Left colon (tissue), 2 donors: ENCODE measurements at places on chromosomes 7 and 10. TPM values are rescaled to one million over a fixed set of nuclear protein-coding genes. Genes with fewer than 3 reads are reported as not detected.

The ERVW-1 gene
- total RNA-seq: not detected

The PAOX gene
- total RNA-seq: 9.3 TPM

The TMEM26 gene
- 0.40 TPM for total RNA-seq

The VSTM4 gene
- 3.5 TPM for total RNA-seq

DNA sequence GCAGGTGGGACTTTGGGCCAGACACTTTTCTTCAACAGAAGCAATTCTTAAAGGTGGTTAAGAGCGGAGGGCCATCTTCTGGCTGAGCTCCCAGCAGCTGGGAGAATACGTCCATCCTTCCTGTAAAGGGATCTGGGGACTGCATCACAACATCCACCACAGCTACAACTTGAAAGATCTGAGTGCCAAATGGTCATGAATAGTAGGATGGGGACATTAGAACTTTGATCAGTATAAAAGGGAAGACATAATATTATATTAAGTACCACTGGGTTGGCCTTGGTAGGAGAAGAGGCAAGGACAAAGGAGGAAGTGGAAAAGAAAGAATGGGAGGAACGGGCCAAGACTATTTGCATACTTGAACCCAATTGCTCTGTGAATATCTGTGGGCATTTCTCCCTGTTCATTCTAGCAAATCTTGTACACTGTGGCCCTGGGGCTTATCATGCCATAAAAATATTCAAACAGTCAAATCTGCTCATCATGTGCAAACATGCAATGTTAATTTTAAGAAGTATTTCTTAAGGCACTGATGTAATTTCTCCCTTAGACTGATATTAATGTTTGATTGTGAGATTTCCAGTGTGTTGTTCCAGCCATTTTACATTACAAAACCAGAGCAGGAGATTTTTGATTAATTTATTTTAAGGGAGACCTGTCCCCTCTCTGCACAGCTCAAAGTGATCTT lies 65.5 kb upstream of the CREB5 start:
- no peak for DNase-seq

GRCh38 chr7:20798081-20798693 lies 11.5 kb upstream of the SP8 start:
- DNase-seq: peak; percentile 64

GRCh38 chr10:103599211-103599610 lies 105.7 kb downstream of the NEURL1 start:
- DNase-seq: no peak

DNA sequence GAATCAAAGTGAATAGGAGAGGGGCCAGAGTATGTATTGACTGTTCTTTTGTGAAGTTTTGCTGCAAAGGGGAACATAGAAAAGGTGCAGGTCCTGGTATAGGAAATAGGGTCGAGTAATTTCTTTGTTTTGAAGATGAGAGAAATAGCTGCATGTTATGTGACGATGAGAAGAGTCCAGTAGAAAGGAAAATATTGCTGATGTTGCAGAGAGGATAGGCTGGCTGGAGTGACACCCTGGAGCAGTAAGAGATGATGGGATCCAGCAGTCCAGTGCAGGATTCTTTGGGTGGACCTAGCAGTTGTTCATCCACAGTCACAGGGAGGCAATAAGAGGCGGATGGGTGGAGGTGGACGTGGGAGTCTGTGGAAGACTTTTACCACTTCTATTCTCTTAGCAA lies 2.1 kb upstream of the BMS1 start:
- DNase-seq: no peak

GRCh38 chr7:13448243-13448642 lies 541.2 kb downstream of the ETV1 start:
- DNase-seq: no peak

The CPEB3 gene
- 6.9 TPM for total RNA-seq

DNA sequence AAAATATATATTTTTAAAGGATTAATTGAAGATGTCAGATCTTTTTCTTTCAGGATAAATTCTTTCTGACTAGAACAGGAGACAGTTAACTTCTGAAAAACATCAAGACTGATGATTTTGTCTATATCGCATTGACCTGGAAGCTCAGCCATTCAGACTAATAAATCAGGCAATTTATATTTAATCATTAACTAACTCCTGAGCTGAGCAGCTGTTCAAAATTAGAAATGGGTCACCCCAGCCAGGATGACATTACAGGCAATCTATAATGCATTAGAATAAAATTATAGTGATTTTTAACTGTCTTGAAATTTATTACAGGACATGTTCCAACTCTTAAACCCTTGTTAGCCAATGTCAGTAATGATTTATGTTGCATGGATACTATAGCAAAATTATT lies 139.9 kb downstream of the CDCA7L start:
- DNase-seq: no peak

DNA sequence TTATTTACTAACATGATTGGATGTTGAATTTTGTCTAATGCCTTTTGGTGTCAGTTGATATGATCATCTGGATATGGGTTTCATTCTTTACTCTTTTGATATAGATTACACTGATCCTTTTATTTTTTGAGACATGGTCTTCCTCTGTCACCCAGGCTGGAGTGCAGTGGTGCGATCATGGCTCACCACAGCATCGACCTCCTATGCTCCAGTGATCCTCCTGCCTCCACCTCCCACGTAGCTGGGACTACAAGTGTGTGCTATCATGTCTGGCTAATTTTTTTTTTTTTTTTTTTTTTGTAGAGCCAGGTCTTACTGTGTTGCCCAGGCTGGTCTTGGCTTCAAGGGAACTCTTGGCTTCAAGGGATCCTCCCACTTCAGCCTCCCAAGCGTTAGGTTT lies 27.1 kb downstream of the BMS1 start:
- no peak for DNase-seq

The CYP2C19 gene
- 0.76 TPM for total RNA-seq

The PLOD3 gene
- total RNA-seq: 81.9 TPM

- no peak for DNase-seq
These were observed 358.5 kb downstream of the TFEC start for GRCh38 chr7:115672024-115672423.

The CYP2C8 gene
- total RNA-seq: 0.82 TPM

The RARRES2 gene
- total RNA-seq: 115 TPM

The DNAJC12 gene
- 10.7 TPM for total RNA-seq

GRCh38 chr7:118452128-118452527 lies 227.6 kb downstream of the ANKRD7 start:
- DNase-seq: no peak

The PDE6C gene
- not detected for total RNA-seq

DNA sequence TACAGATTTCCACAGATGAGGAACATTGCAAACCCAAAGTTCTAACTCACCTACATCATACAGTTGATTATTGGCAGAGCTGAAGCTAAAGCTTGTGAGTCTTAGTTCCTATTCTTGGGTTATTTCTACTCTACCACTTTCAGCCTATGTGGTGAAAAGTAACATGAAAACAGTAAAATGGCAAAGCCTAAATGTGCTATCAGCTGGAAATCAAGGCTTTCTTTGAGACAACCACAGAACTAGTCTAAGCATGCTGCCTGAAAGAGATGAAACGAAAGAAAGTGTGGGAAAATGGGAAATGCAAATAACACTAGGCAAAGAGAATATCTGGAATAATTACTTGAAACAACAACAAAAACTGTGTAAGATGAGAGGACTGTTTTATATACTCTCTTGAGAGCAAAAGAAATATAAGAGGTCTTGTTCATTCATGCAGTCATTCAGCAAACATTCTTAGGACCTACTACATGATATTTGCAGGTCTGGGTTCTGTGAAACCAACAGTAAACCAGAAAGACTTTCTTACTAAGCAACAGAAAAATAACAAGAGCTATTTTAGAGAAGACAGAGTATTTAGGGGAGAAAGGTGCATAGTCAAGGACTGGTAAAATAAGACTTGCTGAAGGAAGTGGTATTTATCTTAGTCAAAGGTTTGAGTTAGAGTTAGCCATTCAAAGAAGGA lies 437.1 kb downstream of the HTR7 start:
- no peak for DNase-seq

DNA sequence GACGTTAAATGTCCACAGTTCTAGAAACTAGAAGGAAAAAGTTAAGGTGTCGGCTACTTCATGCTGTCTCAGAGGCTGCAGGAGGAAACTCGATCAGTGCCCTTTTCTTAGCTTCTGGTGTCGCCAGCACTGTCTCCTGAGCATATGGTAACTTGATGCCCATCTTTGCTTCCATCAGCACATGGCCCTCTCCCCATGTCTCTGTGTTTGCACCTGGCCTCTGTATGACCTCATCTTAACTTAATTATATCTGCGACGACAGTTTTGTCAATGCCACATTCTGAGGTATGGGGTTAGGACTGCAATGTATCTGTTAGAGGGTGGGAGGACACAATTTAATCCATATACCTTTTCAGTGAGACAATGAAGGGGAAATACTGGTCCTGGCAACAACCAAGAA lies 449.9 kb downstream of the POM121L12 start:
- no peak for DNase-seq

DNA sequence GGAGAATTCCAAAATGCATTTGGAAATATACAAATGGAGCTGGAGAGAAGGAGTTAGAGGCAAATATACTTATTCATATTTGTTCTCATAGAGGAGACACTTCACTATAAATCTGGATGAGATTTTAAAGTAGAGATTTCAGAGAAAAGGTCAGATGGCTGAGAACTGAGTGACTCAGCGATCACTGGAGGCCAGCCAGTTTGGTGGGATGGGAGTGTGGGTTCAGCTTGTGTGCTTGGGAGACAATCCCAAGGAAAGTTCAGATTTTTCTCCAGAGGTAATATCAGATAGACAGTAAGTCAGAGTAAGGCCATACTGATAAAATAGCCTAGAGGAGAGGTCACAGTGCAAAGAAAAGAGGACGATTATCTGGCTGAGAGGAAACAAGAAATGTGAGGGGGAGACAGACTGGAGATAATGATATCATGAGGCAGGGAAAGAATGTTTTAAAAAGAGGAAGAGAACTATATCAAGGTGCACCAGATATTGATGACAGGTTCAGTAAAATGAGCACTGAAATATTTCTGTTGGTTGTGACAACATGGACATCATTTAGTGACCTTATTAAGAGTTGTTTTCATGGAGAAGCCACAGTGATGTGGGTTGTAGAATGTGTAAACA lies 67.0 kb downstream of the MDFIC start:
- no peak for DNase-seq

The HTRA1 gene
- 14.6 TPM for total RNA-seq

GRCh38 chr10:33616956-33617355 lies 282.5 kb upstream of the NRP1 start:
- no peak for DNase-seq

GRCh38 chr10:126538439-126539135 lies 131.9 kb downstream of the C10orf90 start:
- no peak for DNase-seq

- DNase-seq: peak; percentile 24
These were observed 19.6 kb downstream of the TTYH3 start for GRCh38 chr7:2651336-2651735.

The EPO gene
- total RNA-seq: not detected

The PRSS37 gene
- not detected for total RNA-seq

DNA sequence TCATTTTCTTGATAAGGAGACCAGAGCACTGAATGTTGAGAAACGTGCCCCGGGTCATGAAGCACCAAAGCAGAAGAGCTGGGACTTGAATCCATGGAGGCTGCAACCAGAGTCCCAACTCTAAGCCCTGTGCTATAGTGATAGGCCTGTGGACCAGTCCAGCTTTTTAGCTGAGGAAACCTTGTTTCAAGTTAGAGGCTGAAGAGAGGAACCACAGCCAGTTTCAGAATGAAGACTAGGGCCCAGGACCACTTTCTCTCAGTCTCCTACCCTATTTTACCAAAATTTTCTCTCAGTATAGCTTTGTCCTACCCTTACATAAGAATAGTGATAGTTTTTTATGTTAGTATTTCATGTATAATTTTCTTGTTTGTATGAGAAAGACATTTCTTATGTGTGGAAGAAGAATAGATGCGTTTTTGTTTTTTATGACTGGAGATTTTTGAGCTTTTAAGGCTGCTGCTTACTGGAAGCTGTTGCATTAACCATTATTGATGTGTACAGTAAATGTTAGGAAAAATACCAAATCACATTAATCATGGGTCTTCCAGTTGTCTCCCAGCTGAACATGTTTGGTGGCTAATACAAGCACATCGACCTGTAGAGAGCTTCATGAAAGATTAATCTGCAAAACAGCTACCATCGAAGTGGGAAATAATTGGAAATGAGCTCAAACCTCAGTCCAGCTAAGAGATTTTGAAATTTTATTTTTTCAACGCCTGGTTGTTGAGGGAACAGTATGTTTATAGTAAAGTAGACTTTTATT lies 45.0 kb upstream of the CSTF2T start:
- no peak for DNase-seq

The CYP26C1 gene
- 0.14 TPM for total RNA-seq

- no peak for DNase-seq
These were observed 111.4 kb downstream of the ST7 start for GRCh38 chr7:117064688-117065087.

GRCh38 chr7:46356371-46356770 lies 435.3 kb upstream of the IGFBP3 start:
- no peak for DNase-seq

- no peak for DNase-seq
These were observed 886.7 kb upstream of the SORCS1 start for GRCh38 chr10:108051218-108051617.

DNA sequence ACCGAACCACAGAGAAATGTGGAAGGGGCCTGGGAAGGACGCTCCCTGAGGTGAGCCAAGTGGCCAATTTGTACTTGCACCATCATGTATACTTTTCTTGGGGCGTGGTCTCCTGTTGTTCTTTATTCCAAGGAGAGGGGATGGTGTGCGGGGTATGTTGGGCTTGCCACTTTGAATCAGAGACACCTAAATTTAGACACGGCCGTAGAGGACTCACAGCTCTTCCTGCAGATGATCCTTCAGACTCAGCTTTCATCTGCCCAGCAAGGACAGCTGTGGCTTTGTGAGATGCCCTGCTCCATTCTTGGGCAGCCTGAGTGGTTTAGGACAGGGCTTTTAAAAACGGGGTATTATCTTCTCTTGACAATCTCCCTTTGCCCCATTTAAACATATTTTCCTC lies 473.2 kb downstream of the REEP3 start:
- no peak for DNase-seq

The ZNF518A gene
- total RNA-seq: 39.6 TPM

- DNase-seq: no peak
These were observed 1269.8 kb downstream of the XPNPEP1 start for GRCh38 chr10:108653531-108653930.

- no peak for DNase-seq
These were observed 190.2 kb downstream of the CAMK1D start for GRCh38 chr10:12539350-12540164.

- DNase-seq: no peak
These were observed 966 bp downstream of the FBH1 start for GRCh38 chr10:5891009-5891408.

DNA sequence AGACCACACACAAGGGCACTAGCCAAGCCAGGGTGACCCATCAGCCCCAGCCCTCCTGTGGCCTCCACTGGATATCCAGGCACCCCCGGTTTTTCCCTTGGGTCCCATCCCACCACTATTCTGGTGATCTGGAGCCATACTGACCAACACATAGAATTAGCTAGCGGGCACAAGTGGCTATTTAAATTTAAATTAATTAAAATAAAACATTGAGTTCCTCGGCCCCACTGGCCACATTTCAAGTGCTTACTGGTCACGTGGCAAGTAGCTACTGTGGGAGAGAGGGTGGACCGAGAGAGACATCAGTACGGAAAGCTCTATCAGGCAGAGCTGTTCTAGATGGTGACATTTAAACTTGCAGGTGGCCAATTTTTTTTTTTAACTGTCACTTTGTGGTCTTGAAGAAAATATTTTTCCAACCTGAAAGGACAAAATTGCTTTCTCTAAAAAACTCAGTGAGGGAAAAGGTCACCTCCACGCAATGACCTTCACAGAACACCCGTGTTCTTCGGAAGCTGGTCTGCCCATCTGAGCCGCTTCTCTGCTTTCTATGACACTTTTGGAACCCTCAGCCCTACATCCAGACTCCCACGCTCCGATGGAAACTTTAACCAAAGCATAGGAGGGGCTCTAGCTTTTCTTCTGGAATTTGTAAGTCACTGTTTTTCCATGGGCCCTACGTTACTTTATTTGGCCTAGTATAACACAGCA lies 30.0 kb downstream of the HIPK2 start:
- DNase-seq: no peak
